ENCODE measurements at places on chromosomes 11 and 22. TPM values are rescaled to one million over a fixed set of nuclear protein-coding genes. Genes with fewer than 3 reads are reported as not detected.

Gene UBQLN3
- total RNA-seq, result under 0.01 TPM

Gene VWA5A
- 11.0 TPM for total RNA-seq

Gene DGAT2
- 4.1 TPM for total RNA-seq

Gene ZBTB44
- total RNA-seq, result 165 TPM

Gene RAB39A
- total RNA-seq, result 52.2 TPM

Gene DBX1
- not detected for total RNA-seq

Gene TMEM191B
- total RNA-seq, result 1.6 TPM

Gene ZNF202
- total RNA-seq, result 14.7 TPM

Gene PAMR1
- total RNA-seq, result 2.0 TPM

Gene MMP7
- total RNA-seq, result not detected

Gene SAA2
- total RNA-seq, result 0.41 TPM

Gene NEFH
- 0.41 TPM for total RNA-seq

Gene BAIAP2L2
- total RNA-seq, result under 0.01 TPM

All from frontal cortex (tissue), 4 donors.